Pancreas (tissue), 10 donors: ENCODE measurements at places on chromosomes 4 and X. TPM values are rescaled to one million over a fixed set of nuclear protein-coding genes. Genes with fewer than 3 reads are reported as not detected.

GRIA3 gene
- total RNA-seq: 1.9 TPM

P2RY4 gene
- total RNA-seq: not detected

SLC16A2 gene
- 4.1 TPM for total RNA-seq

ADAM29 gene
- not detected for total RNA-seq

ASB12 gene
- total RNA-seq: 0.21 TPM

TENM3 gene
- 6.1 TPM for total RNA-seq

AR gene
- total RNA-seq: 0.43 TPM

MAGEA9B gene
- not detected for total RNA-seq

CT55 gene
- total RNA-seq: not detected

CCDC149 gene
- total RNA-seq: 21.0 TPM

ARHGAP36 gene
- not detected for total RNA-seq

MAGEA4 gene
- total RNA-seq: not detected

TBC1D9 gene
- total RNA-seq: 10.0 TPM

PLXNB3 gene
- 6.5 TPM for total RNA-seq

CSN1S1 gene
- not detected for total RNA-seq

PLRG1 gene
- total RNA-seq: 34.8 TPM

DCTD gene
- total RNA-seq: 47.1 TPM

AKAP4 gene
- not detected for total RNA-seq

LRAT gene
- total RNA-seq: 0.55 TPM

DGKK gene
- not detected for total RNA-seq
